ENCODE measurements at places on chromosomes 6 and 20.

GRCh38 chr6:43264599-43265145 is 21.4 kb downstream of the TTBK1 start:
- no peak for DNase-seq

DNA sequence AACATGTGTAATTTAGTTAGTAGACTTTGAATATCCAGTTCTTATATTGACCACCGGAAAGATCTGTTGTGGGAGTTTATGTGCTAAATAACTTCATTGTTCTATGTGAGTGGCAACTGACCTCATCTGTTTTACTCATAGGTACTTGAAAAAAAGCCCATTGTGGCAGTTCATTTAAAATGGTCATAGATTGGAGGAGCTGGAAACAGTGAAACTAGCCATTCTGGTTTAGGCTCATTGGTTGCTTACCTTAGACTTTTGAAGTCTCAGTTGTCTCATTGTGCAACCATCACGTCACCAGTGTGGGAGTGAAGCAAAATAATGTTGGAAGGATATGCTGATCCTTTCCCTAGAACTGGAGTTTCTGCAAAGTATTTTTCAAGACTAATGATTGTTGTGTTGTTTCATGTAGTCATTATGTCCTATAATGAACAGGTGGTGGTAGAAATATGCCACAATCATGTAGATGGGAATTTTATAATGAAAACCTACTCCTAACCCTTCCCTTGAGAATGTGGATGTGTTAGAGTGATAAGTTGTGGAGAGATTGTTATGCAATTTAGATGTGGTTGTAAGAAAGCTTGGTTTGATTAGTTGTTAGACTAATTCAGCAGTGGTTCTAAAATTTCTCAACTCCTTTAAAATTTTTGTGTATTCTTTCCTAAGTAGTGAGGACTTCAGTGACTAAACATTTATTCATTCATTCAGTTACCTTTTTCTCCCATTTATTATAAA is 18.3 kb downstream of the DSP start:
- peak; percentile 23 for DNase-seq

DNA sequence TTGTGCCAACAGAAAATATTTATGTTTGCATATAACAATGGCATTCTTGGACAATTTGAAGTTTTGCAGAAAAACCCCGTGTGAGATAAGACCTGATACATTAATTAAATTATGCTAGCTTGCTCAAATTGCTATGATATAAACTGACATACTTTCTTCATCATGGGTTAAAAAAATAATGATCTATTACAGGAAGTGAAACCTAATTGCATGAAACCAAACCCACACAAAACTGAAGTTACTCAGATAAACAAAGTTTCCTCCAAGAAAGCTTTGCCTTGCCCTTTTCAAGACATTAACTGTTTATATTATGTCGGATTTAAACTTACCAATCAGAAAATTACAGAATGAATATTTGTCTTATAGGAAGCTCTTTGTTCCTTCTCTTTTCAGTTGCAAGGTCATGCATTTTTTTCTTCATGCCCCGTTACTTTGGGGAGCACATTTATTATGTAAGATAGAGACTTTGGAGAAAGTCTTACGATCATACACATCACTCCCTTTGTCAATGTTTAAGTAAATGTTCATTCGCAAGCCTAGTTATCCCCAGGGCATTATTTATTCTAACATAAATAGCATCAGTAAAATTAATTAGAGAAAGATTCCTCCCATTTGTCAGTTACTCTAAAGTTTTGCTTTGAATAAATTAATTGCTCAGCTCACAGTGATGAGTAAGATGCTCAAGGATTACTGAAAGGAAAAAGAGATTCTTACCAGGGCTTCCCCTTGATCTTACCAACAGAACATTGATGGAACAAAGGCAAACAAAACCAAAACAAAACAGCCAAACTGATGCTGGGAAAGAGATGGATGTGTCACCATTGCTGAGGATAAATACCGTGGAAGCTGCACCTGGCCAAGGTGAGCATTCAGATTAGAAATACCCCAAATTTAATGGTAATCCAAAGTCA is 14.8 kb upstream of the TMEM244 start:
- peak; percentile 14 for DNase-seq

DNA sequence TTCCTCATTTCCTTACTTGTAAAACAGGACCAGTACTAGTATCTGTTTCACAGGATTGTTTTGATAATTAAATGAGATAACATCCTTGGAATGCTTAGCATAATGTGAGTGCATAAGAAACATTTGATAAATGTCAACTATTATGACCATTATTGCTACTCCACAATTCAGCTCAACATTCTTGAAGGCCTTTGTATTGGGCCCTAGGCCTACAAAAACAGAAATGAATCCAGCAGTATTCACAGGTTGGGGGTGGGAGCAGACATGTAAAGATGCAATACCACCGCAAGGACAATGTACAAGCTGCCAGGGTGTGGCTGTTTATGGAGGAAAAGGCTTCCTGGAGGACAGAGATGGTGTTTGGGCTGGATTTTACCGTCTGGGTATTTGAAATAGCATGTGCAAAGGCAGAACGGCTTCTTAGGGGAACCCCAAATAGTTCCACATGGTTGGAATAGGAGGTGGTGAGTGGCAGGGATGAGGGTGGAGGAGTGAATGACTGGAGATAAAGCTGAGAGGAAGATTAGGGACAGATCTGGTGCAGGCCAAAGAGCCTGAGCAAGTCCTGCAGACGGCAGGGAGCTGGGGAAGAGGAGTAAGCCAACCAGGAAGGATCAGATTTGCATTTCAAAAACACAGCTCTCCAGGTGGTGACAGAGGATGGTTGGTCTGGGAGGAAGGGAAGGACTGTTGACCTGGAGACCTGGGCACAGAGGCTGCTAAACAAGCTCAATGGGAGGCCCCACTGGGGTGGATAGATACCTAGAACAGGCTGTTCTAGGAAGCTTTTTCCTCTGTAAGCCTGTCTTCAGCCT is 57.0 kb upstream of the EPB41L1 start:
- no peak for DNase-seq

- DNase-seq, result no peak
Observed at GRCh38 chr20:16691381-16691780, 38.4 kb upstream of the SNRPB2 start.

GRCh38 chr6:3575166-3575565 is 118.3 kb upstream of the SLC22A23 start:
- no peak for DNase-seq

DNA sequence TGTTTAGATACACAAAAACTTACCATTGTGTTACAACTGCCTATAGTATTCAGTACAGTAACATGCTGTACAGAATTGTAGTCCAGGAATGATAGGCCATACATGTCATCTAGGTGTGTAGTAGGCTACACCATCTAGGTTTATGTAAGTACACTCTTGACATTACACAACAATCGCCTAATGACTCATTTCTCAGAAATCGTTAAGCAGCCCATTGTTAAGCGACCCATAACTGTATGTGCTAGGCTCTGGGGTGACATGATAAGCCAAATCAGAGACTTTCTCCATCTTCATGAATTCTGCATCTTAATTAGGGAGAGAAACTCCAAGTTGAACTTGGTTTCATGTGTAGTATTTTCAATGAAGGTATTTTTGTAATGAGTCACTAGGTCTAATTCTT is 17.2 kb downstream of the STK35 start:
- DNase-seq, result peak; percentile 87

- peak; percentile 80 for DNase-seq
Observed at GRCh38 chr6:135909737-135910387, 58.4 kb downstream of the PDE7B start.

DNA sequence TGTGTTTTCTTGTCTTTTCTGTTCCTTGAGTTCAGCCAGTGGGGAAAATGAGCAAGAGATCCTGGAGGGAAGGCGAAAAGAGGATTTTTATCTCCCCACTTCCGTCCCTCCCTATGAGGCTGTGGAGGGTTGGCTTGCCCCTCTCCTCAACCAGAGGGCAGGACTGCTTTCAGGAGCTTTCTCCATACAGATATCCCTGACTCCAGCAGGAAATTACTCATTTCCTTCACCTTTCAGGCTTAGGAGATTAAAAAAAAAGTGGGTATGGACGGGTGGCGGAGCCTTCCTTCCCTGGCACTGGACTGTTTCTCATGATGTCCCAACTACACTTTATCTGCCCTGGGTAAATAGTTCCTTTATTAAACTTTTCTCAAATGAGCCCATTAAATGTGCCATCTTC is 241.2 kb downstream of the FRK start:
- DNase-seq, result no peak

- peak; percentile 58 for DNase-seq
Observed at GRCh38 chr6:166032366-166033200, 135.1 kb downstream of the TBXT start.

DNA sequence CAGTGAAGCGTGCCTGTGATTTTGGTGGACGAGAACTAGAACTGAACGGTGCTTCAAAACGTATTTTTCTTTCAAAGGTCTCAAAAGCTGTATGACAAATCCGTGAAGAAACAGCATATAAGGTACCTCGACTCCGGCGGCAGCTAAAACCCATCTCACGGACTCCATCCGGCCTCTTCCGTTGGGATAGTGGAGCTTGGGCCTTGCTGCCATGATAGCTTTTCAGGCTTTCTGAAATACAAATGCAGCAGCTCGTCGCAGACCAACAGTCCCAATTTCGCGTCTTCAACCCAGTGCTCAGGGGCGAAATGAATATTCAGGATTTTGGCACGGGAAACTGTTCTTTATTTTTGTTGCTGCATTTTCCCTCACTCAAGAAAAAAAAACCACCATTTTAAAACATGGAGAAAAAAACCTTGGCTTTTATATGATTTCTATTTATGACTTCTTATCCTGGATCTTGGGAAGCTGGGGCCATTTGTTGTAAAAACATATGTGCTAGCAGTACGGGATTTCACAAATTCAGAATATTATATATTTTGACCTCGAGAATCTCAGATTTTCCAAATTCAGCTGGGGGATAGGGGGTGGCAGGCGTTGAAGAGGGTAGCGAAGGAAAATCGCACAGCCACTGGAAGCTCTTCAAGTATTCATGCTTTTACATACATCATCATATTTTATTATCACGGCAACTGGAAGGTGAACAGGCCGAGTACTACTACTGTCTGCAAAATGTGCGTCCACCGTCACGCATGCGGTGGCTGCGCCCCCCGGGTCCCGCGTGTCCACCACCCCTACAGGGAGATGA is 849 bp downstream of the GSTA4 start:
- no peak for DNase-seq

DNA sequence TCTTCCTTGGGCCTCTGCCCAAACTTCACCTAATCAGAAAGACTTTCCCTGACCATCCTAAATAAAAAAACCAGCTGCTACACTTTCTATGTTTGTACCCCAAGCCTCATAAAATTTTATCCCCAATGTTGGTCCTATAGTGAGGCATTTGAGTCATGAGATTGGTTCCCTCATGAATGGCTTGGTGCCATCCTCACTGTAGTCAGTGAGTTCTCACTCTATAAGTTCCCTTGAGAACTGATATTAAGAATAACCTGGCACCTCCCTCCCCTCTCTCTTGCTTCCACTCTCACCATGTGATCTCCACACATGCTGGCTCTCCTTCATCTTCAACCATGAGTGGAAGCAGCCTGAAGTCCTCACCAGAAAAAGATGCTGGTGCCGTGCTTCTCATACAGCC is 316.9 kb upstream of the PRDM1 start:
- no peak for DNase-seq

DNA sequence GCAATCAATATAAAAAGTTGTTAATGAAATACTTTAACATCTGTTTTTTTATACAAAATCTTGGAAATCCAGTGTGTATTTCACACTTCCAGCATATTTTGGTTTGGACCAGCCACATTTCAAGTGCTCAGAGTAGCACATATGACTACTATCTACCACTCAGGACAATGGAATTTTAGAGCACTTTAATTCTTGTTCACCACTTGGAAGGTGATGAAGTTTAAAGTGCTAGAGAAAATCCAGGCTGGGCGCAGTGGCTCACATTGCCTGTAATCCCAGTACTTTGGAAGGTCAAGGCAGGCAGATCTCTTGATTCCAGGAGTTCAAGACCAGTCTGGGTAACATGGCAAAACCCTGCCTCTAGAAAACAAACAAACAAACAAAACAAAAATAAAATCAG is 6.1 kb upstream of the SLC35B3 start:
- DNase-seq, result no peak

DNA sequence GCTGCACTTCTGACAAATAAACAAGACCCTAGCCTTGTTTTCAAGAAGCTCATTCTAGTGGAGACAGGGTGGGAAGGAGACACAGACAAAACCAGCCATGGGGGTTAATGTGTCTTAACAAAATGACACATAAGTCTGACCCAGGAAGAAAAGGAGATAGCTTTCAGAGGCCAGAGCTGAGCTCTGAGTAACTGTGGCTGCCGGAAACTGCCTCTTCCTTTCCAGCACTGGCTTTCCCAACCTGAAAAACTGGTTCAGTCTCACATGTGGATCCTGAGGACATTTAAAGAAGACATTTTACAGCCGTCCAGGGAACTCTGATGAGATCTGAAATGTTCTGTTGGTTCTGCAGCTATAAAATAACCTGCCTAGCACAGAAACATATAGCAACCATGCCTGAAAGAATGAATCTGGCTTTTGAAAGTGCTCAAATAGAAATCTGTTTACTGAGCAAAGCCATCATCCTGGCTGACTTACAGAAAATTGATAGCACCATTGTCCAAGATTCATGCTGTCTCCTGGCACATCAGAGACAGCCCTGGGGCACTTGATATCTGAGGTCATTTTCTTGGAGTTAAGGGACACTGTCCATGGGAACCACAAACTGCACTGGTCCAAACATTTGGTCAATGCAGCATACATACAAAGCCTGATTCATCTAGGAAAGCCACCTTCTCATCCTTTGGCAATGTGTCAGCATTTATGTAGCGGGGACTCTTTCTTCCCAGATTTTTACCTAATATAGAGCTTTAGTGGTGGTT is 83.2 kb upstream of the PAX1 start:
- no peak for DNase-seq

- DNase-seq, result no peak
Observed at GRCh38 chr6:26598267-26598666, 1.5 kb downstream of the ABT1 start.

- DNase-seq, result no peak
Observed at GRCh38 chr6:27492631-27493190, 19.8 kb upstream of the ZNF184 start.

GRCh38 chr6:115796829-115797228 is 263.9 kb downstream of the FRK start:
- no peak for DNase-seq

- no peak for DNase-seq
Observed at GRCh38 chr6:156658186-156658965, 118.8 kb upstream of the ARID1B start.

DNA sequence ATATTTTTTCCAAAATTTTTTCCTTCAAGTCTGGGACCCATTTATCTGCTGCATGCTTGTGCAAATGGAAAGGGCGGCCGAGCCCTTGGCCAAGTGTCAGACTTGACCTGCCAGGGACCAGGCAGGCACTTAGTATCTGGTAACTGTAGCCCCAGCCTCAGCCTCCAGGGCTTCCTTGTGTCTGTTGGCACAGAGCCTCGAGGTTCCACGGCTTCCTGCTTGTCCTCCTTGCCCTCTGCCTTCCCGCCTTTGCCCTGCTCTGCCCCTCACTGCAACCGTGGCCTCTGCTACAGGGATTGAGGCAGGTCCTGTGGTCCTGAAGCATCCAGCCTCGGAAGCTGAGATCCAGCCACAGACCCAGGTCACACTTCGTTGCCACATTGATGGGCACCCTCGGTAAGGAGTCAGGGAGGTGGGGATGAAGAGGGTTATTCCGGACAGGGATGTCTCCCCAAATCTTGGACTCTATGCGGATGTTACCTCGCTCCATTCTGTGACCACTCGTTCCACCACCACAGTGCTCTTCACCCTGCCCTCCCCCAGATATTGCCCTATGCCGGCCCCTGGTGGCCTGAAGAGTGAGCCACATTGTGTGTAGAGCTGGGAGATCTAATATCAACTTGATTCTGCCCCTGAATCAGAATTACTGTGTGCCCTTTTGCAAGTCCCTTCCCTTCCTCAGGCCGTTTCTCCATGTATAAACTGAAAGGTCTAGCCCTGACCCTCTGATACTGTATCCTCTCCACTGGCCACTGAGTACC is 41.5 kb upstream of the SRF start:
- DNase-seq, result peak; percentile 67
